ENCODE measurements at places on chromosomes 2 and 18. TPM values are rescaled to one million over a fixed set of nuclear protein-coding genes. Genes with fewer than 3 reads are reported as not detected.

M1AP gene
- total RNA-seq: not detected

RGPD4 gene
- not detected for total RNA-seq

NCKAP5 gene
- 19.7 TPM for total RNA-seq

FEV gene
- not detected for total RNA-seq

SULT1C2 gene
- 0.31 TPM for total RNA-seq

ALMS1 gene
- 145 TPM for total RNA-seq

CCDC85A gene
- total RNA-seq: 34.4 TPM

BCL2 gene
- total RNA-seq: 49.1 TPM

SRD5A2 gene
- total RNA-seq: not detected

SERPINB13 gene
- total RNA-seq: not detected

GKN1 gene
- not detected for total RNA-seq

MC2R gene
- not detected for total RNA-seq

THSD7B gene
- 31.3 TPM for total RNA-seq

CHRNG gene
- total RNA-seq: not detected

Measured in parietal lobe (tissue), 2 donors.